ENCODE measurements at places on chromosomes 5 and 9. TPM values are rescaled to one million over a fixed set of nuclear protein-coding genes. Genes with fewer than 3 reads are reported as not detected.
A peak's percentile ranks its signal among the peaks of the same experiment; 100 is the strongest.

PDE8B gene
- 5.9 TPM for total RNA-seq

ZNF883 gene
- 6.2 TPM for total RNA-seq

ACOT12 gene
- not detected for total RNA-seq

DNA sequence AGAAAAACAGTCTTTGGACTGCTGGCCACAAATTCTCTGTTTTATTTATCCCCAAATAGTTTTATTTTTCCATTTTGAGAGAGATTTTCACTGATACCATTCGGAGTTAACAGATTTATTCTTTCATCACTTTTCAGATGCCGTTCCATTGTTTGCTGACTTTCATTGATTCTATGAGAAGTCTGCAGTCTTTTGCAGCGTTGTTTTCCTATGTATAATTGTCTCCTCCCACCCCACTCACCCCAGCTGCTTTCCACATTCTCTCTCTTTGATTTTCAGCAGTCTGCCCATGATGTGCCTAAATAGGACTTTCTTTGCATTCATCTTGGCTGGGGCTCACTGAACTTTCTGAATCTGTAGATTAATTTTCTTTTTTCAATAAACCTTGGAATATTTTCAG is 107.6 kb downstream of the C9orf50 start:
- DNase-seq: no peak
- no peaks in the 10 kb centered on the region for H3K27me3 ChIP-seq
- H3K36me3 ChIP-seq: no peaks in the 10 kb centered on the region
- no peaks in the 10 kb centered on the region for H3K4me1 ChIP-seq
- H3K27ac ChIP-seq: no peak overlapping the region

- DNase-seq: no peak
- no peaks in the 10 kb centered on the region for H3K4me1 ChIP-seq
- no peaks in the 10 kb centered on the region for H3K27me3 ChIP-seq
- H3K27ac ChIP-seq: no peak overlapping the region
- no peak overlapping the region for H3K4me3 ChIP-seq
Measured at GRCh38 chr5:78162253-78162862, 132.1 kb downstream of the AP3B1 start.

GRCh38 chr5:167030500-167031120 is 1260.8 kb upstream of the WWC1 start:
- H3K4me1 ChIP-seq: no peaks in the 10 kb centered on the region
- DNase-seq: no peak
- H3K4me3 ChIP-seq: no peak overlapping the region
- no peak overlapping the region for H3K27ac ChIP-seq

- no peak overlapping the region for H3K27ac ChIP-seq
- no peaks in the 10 kb centered on the region for H3K36me3 ChIP-seq
- no peak overlapping the region for H3K4me3 ChIP-seq
- no peak for DNase-seq
- H3K4me1 ChIP-seq: peaks cover 27% of the 10 kb centered on the region
- no peaks in the 10 kb centered on the region for H3K27me3 ChIP-seq
Measured at GRCh38 chr5:114447084-114447773, 85.4 kb downstream of the KCNN2 start.

DNA sequence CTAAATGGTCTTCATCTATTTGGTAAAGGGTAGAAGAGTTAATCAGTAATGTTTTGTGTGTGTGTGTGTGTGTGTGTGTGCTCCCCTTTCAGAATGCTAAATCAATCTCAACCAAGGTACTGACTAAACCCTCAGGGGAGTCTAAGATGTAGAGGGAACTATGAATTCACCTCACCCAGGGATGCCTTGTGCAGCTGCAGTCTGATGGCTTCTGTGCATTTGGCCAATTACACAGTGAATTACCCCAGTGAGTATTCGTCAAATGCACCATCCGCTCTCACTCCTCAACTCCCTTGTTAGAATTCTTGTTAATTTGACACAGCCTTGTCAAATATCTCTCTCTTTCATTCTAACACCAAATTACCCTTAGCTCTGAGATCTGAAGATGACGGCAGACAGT is 234.6 kb downstream of the GABRB2 start:
- no peak overlapping the region for H3K4me3 ChIP-seq
- no peaks in the 10 kb centered on the region for H3K27me3 ChIP-seq
- no peaks in the 10 kb centered on the region for H3K4me1 ChIP-seq
- H3K27ac ChIP-seq: no peak overlapping the region
- H3K36me3 ChIP-seq: no peaks in the 10 kb centered on the region

- no peaks in the 10 kb centered on the region for H3K27me3 ChIP-seq
- DNase-seq: no peak
- H3K4me3 ChIP-seq: no peak overlapping the region
- H3K36me3 ChIP-seq: peaks cover 3% of the 10 kb centered on the region
- H3K4me1 ChIP-seq: peaks cover 66% of the 10 kb centered on the region
- H3K27ac ChIP-seq: peak overlapping the region; percentile 87
Measured at GRCh38 chr5:141598391-141599345, 20.1 kb downstream of the DIAPH1 start.

GRCh38 chr9:9387511-9388115 is 1225.2 kb downstream of the PTPRD start:
- no peak overlapping the region for H3K4me3 ChIP-seq
- no peaks in the 10 kb centered on the region for H3K36me3 ChIP-seq

GRCh38 chr9:126348911-126349550 is 22.4 kb downstream of the MVB12B start:
- H3K36me3 ChIP-seq: peaks cover 30% of the 10 kb centered on the region
- H3K4me1 ChIP-seq: peaks cover 11% of the 10 kb centered on the region
- H3K27me3 ChIP-seq: no peaks in the 10 kb centered on the region
- H3K4me3 ChIP-seq: no peak overlapping the region

Data from left ventricle myocardium inferior (tissue), 1 donor.